ENCODE measurements at places on chromosomes 1 and 21. TPM values are rescaled to one million over a fixed set of nuclear protein-coding genes. Genes with fewer than 3 reads are reported as not detected.
A peak's percentile ranks its signal among the peaks of the same experiment; 100 is the strongest.

- H3K36me3 ChIP-seq, result peaks cover 7% of the 10 kb centered on the region
- H3K4me1 ChIP-seq, result peaks cover 39% of the 10 kb centered on the region
- no peak for DNase-seq
- peak overlapping the region; percentile 99 for H3K27ac ChIP-seq
- no peaks in the 10 kb centered on the region for H3K27me3 ChIP-seq
These were observed 47.9 kb upstream of the NBL1 start for GRCh38 chr1:19596065-19596713.

DNA sequence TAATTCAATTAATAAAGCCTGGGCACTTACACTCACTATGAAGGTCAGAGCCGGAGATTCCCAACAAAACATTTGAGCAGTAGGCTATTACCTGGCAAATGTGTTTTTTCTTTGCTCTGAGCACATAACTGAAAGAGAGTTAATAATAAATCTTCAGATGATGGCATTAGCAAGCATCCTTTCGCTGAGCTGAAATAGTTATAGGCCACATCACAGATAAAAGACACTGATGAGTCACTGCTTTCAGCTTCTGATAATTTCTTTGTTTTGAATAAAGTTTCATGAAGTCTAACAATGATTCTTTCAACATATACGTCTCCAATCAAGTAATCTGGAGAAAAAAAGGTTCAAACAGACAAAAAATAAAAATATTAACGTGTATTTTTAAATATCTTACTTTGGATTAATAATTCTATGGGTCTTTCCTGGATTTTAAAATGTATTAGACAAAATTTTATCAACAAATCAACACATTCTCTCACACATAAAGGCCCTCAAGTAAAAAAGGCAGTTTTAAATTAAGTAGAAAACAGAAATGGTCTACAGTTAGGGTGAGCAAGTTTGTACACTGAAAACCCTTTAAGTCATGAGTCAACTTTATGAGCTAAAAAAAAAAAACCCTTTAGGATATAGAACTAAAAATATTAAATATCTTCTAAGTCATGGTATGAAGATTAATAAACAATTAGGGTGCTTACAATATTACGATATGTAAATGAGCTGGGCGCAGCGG lies 33.1 kb downstream of the LTN1 start:
- H3K27ac ChIP-seq, result peak overlapping the region; percentile 77
- H3K36me3 ChIP-seq, result peaks cover 13% of the 10 kb centered on the region
- H3K4me1 ChIP-seq, result peaks cover 16% of the 10 kb centered on the region
- no peaks in the 10 kb centered on the region for H3K27me3 ChIP-seq
- H3K4me3 ChIP-seq, result no peak overlapping the region
- DNase-seq, result no peak

GRCh38 chr21:46040707-46041106 lies 57.2 kb upstream of the COL6A2 start:
- H3K4me1 ChIP-seq, result no peaks in the 10 kb centered on the region
- H3K27me3 ChIP-seq, result peaks cover 25% of the 10 kb centered on the region
- H3K4me3 ChIP-seq, result no peak overlapping the region
- no peak for DNase-seq

DNA sequence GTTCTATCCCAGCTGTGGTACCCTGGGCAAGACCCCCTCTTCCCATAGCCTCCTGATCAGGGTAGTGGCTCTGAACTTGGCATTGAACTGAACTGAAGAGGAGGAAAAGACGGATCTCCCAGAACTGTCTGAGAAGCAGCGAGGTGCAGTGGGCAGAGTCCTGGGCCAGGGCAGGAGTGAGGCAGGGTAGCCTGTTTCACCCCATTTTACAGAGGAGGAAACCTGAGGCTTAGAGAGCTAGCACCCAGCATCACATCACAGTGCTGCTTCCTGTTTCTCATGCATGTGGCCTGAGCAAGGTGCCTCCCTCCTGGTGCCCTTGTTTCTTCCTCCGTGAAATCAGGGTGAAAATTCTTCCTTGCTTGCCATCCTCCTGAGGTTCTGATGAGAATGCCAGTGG lies 17.1 kb downstream of the ZNF362 start:
- H3K4me1 ChIP-seq, result peaks cover 35% of the 10 kb centered on the region
- H3K27me3 ChIP-seq, result no peaks in the 10 kb centered on the region
- peak overlapping the region; percentile 52 for H3K4me3 ChIP-seq
- DNase-seq, result no peak

DNA sequence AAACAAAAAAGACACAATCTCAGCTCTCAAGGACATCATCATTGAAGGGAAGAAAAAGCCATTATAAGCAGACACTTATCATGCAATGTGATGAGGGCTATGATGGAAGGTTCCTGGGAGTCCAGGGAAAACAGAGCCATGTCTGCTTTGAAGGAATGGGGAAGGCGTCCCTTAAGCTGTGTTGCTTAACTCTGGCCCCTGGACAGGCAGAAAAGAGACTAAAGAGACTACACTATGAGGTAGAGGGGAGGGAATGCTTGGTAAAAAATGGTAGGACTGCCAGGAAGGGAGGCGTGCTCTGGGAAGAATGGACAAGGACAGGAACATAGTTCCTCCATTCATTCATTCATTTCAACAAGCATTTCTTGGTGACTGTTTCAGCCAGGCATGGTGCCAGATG lies 21.2 kb downstream of the ASAP3 start:
- no peak for DNase-seq
- peak overlapping the region; percentile 4 for H3K27ac ChIP-seq
- H3K4me1 ChIP-seq, result peaks cover 4% of the 10 kb centered on the region
- peaks cover 22% of the 10 kb centered on the region for H3K27me3 ChIP-seq
- no peak overlapping the region for H3K4me3 ChIP-seq
- H3K36me3 ChIP-seq, result peaks cover 2% of the 10 kb centered on the region

The FCRL5 gene
- not detected for total RNA-seq

- H3K4me1 ChIP-seq, result peaks cover 6% of the 10 kb centered on the region
- no peaks in the 10 kb centered on the region for H3K36me3 ChIP-seq
- no peak overlapping the region for H3K27ac ChIP-seq
- DNase-seq, result no peak
These were observed 17.4 kb downstream of the ATF3 start for GRCh38 chr1:212625781-212626450.

GRCh38 chr1:59697150-59697800 lies 117.5 kb upstream of the HOOK1 start:
- no peak for DNase-seq
- peaks cover 14% of the 10 kb centered on the region for H3K27me3 ChIP-seq
- H3K4me3 ChIP-seq, result peak overlapping the region; percentile 85
- H3K36me3 ChIP-seq, result no peaks in the 10 kb centered on the region
- peak overlapping the region; percentile 72 for H3K27ac ChIP-seq

- peaks cover 43% of the 10 kb centered on the region for H3K27me3 ChIP-seq
- H3K4me1 ChIP-seq, result peaks cover 2% of the 10 kb centered on the region
- H3K4me3 ChIP-seq, result no peak overlapping the region
- no peak for DNase-seq
These were observed 301.7 kb downstream of the OMA1 start for GRCh38 chr1:58244872-58245271.

The LRRC42 gene
- total RNA-seq, result 7.4 TPM

DNA sequence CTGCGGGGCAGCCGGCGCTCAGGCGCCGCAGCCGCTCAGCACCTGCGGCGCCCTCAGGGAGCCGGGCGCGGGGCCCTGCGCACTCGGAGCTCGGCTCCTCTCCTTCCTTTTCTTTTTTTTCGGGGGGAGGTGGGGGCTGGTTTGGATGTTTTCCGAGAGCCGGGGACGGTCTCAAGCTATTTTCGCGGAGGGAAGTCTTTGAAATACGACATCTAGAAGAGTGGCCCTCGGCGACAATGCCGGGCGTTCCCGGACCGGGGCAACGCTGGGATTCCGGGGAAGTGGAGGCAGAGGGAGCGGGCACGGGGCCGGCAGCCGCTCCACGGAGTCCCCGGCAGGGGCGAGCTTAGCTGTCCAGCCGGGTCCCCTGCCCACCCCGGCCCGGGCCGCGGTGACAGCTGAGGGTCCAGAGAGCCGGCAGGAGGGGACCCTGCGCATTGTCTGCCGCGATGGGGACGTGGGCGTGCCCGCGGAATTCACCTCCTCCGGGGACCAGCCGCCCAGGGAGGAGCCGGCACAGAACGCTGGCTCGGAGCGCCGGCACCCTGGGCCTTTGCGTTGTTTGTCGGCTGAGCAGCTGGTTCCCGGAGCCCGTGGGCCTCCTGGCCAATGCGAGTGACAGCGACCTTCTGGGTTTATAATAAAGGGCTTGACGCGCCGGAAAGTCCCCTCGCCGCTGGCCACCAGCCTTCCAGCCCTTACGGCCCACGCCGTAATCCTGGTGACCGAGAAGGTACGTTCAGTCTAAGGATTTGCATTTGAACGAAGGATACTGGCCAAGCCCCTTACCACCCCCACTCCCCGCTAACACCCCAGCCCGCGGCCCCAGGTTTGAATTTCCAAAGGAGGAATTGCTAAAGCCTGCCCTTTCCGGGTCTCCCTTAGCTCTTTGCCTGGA lies 582 bp downstream of the SLC37A1 start:
- peak overlapping the region; percentile 89 for H3K4me3 ChIP-seq
- peaks cover 3% of the 10 kb centered on the region for H3K36me3 ChIP-seq
- H3K27me3 ChIP-seq, result no peaks in the 10 kb centered on the region
- peak; percentile 58 for DNase-seq
- peak overlapping the region; percentile 81 for H3K27ac ChIP-seq

- peaks cover 32% of the 10 kb centered on the region for H3K4me1 ChIP-seq
- H3K27ac ChIP-seq, result peak overlapping the region; percentile 70
- H3K4me3 ChIP-seq, result no peak overlapping the region
- DNase-seq, result no peak
- no peaks in the 10 kb centered on the region for H3K27me3 ChIP-seq
- peaks cover 8% of the 10 kb centered on the region for H3K36me3 ChIP-seq
These were observed 23.9 kb upstream of the SLAMF6 start for GRCh38 chr1:160546942-160547341.

DNA sequence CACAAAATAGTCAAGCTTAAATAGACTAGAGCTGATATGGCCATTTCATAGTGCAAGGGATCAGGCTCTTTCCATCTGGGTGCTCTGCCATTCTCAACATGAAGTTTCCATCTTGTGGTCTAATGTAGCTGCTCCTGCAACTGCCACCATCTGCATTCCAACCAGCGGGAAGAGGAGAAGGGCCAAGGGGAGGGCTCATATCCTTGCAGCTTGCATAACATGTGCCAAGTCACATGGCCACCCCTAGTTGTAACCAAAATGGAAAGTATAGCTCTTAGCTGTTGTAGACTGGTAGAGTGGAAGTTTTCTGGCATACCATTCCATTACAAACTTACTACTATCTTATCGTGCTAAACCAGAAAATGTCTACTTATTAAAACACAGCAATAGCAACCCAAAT lies 38.9 kb upstream of the IVNS1ABP start:
- H3K4me1 ChIP-seq, result no peaks in the 10 kb centered on the region
- no peaks in the 10 kb centered on the region for H3K27me3 ChIP-seq

DNA sequence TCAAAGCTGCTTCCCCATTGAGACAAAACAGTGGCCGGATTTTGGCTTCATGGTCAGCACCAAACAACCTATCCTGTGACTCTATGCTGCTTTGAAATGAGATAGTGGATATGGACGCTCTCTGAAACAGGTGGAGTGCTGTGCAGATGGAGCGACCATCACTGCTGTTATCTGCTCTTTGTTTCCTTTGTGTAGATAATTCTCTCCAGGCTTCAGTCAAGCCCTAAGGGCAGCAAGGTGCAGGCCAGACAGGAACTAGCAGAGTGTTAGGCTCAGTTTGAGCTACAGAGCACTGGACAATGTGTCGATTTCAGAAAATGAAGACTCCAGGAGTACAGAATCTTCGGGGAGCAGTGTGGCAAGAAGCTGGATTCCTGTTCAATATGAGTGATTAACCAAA lies 4.8 kb upstream of the IRF6 start:
- H3K4me1 ChIP-seq, result peaks cover 11% of the 10 kb centered on the region
- H3K36me3 ChIP-seq, result no peaks in the 10 kb centered on the region
- no peak for DNase-seq
- H3K27me3 ChIP-seq, result peaks cover 4% of the 10 kb centered on the region
- no peak overlapping the region for H3K27ac ChIP-seq

The PAPPA2 gene
- total RNA-seq, result 0.73 TPM

The BGLAP gene
- 3.7 TPM for total RNA-seq

- H3K4me1 ChIP-seq, result peaks cover 9% of the 10 kb centered on the region
- H3K36me3 ChIP-seq, result peaks cover 4% of the 10 kb centered on the region
- no peak overlapping the region for H3K4me3 ChIP-seq
- H3K27ac ChIP-seq, result no peak overlapping the region
- H3K27me3 ChIP-seq, result peaks cover 12% of the 10 kb centered on the region
These were observed 18.1 kb downstream of the CFAP45 start for GRCh38 chr1:159881622-159882526.

- DNase-seq, result no peak
- H3K4me3 ChIP-seq, result no peak overlapping the region
These were observed 96.8 kb upstream of the C1orf105 start for GRCh38 chr1:172323686-172324085.

DNA sequence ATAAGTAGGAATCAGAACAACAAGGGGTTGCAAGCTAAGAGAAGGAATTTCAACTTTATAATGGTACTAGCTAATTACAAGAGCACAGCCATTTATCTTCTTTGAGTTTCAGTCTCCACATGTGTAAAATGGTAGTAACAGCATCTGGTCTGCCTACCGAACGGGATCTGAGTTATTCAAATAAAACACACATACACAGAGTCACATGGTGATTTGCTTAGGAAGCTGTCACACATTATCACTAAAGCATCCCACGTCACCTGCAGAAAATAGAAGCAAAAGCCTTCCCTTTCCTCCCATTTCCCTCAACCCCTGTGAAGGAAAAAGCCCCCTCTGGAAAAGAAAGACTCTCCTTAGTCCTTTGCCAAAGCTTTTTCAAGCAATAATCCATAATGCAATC lies 389.7 kb downstream of the OMA1 start:
- H3K27me3 ChIP-seq, result peaks cover 19% of the 10 kb centered on the region
- H3K36me3 ChIP-seq, result no peaks in the 10 kb centered on the region
- H3K4me3 ChIP-seq, result no peak overlapping the region
- DNase-seq, result no peak

- no peak overlapping the region for H3K4me3 ChIP-seq
- H3K27ac ChIP-seq, result peak overlapping the region; percentile 100
- peaks cover 5% of the 10 kb centered on the region for H3K36me3 ChIP-seq
- H3K4me1 ChIP-seq, result peaks cover 51% of the 10 kb centered on the region
These were observed 3.5 kb upstream of the PIGV start for GRCh38 chr1:26784023-26784871.

All from T-helper 17 cell (primary cell).